ENCODE measurements at places on chromosomes 12 and 14.

DNA sequence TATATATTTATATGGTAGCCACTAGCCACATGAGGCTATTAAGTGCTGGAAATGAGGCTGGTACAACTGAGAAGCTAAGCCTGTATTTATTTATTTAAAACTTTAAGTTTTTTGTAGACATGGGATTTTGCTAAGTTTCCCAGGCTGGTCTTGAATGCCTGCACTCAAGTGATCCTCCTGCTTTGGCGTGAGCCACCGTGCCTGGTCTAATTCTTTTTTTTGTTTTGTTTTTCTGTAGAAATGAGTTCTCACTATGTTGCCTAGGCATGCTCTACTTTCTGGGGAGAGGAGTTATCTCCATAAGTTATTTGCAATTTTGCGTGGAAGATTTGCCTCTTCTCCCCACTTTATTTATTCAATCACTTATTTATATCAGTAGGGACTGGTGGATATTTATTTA lies 4.8 kb upstream of the SNRNP35 start:
- no peak for DNase-seq

DNA sequence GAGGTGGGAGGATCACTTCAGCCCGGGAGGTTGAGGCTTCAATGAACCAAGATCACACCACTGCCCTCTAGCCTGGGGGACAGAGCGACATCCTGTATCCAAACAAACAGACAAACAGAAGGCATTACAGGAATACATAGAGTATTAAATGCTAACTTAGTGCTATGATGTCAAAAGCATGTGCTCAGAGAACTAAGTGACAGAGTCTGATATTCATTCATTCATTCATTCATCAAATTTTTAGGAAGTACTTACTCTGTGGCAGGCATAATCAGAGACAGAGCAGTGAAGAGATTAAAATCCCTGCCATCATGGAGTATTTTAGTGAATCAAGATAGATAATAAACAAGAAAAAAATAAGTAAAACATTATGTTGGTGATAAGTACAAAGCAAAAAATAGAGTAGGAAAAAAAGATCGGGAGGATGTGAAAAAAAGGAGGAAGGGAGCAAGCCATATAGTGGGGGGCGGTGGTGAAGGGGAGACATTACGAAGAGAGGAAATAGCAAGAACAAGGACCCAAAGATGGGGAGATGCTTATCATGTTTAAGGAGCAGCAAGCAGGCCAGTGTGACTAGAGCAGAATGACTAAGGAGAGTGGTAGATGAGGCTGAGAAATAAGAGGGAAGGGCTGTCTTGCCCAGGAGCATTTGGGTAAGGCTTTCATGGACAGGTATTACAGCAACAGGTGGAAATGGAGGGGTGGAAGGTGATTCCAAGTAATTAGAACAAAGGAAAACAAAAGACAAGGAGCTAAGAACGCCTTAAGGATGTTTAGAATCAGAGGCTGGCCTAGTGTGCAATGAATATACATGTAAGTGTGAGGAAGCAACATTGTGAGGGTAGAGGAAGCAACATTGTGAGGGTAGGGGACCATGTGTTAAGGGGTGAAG lies 2.8 kb downstream of the MAP4K5 start:
- no peak for DNase-seq

DNA sequence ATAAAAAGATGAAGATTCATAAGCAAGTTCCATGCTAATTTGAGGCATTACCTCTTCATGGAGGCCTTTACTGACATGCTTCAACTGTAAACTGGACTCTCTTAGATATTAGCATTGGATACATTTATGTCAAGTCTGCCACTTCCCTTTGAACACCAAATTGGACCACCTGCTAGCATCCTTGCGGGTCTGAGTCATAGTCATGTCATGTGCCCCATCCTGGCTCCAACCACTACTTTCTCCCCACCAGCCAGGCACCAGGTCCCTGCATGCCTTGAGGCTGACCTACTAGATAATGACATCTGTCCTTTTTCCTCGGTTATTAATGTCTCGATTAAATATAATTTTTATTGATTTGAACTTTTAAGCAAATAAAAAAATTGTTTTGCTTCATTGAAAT lies 32.9 kb upstream of the EEA1 start:
- DNase-seq: no peak

- DNase-seq: no peak
These were observed 29.2 kb upstream of the SPTLC2 start for GRCh38 chr14:77645520-77646230.

DNA sequence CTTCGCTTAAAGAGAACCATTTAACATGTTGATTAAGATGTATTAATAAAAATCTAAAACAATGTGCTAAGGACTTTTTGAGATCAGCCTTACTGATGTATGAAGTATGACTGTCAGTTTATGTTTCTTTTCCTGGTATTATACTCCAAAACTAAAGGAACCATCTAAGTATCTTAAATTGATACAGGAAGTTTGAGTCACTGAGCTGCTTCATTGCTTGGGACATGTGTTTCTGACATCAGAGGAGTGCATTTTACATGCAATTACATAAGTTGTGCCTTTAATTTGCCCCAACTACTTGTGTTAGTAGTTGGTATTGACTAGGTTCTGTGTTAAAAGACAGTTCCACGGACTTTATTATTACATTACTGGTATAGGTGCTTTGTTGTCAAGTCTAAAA lies 50.9 kb downstream of the PROX2 start:
- no peak for DNase-seq

- DNase-seq: no peak
These were observed at the start of gene ASIC1 for GRCh38 chr12:50057000-50057841. TSS of gene ASIC1 (plus strand) at chr12:50057596. CDS start at chr12:50058767, 1,171 bp downstream.

GRCh38 chr14:101200008-101200649 lies 296.6 kb upstream of the RTL1 start:
- DNase-seq: no peak

DNA sequence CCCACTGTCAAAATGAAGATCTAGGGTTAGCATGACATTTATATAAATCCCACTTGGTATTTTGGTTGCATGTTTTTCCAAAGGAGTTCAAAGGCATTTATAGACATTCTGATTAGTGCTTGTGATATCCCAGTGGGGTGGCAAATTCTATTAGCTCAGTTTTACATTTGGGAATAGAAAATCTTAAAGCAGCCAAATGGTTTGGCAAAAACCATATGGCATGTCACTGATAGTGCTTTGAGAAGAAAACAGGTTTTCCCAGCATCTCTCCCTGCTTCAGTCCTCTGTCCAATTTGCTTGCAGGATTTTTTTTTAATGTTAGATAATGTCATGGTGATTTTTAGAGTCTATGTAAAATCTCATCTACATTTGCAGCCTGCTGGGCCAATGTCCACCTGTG lies 225.1 kb upstream of the DIO3 start:
- no peak for DNase-seq

DNA sequence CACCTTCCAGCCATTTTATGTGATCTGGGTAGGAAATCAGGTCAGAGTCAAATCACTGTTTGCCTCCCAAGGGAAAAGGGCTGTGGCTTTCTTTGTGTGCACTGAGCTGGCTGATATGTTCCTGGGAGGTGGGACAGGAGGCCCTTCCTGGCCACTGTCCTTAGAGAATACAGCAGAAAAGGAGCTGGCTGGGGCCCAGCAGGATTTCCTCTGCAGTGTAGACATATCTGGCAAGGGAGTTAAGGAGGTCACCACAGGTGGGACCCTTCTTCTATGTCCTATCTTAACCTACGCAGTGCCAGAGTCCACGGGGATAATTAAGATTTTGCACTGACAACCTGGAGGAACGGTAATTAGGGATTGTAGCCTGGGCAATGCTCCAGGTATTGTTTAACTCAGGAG lies 145.3 kb downstream of the NTF3 start:
- DNase-seq: no peak

GRCh38 chr14:105314287-105315200 lies at the start of gene PACS2:
TSS of gene PACS2 (plus strand) at chr14:105314748. CDS start at chr14:105314919, 171 bp downstream.
- DNase-seq: peak; percentile 28

- DNase-seq: no peak
These were observed 52.2 kb upstream of the PLBD1 start for GRCh38 chr12:14619741-14620501.

DNA sequence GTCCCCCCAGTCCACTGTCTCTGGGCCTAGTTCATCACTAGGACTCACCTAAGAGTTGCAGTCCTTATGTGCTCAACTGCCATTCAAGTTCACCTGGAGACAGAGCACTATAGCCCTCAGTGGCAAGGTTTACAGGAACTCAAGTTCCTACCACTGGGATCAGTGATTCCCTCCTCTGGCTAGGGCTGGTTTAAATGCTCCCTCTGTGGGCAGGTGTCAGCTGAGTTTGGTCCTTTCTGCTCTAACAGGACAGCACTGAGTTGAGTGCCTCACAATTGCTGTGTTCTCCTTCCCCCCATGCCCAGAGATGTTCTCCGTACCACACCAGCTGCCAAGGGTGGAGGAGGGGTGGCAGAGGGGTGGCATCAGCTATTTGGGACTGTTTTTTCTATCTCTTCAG lies 20.8 kb upstream of the SAV1 start:
- no peak for DNase-seq

- no peak for DNase-seq
These were observed 7.7 kb downstream of the SLC7A7 start for GRCh38 chr14:22807432-22808087.

DNA sequence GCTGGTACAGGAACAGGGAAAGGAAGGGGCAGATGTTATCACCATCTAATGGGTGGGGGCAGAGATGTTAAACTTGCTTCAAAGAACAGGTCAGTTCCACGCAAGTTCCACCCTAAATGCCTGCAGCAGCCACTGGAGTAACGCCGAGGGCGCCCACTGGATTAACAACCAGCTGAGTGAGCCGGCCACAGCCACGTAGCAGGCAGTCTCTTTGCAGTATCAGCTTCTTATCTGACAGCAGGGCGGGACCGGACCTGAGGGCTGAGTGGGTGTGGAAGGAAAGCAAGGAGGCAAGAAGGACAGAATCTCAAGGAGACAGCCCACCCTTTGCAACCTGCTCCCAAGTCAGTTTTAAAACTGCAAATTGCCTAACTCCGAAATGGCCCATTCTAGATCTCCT lies 38.4 kb upstream of the FOXN3 start:
- DNase-seq: no peak

DNA sequence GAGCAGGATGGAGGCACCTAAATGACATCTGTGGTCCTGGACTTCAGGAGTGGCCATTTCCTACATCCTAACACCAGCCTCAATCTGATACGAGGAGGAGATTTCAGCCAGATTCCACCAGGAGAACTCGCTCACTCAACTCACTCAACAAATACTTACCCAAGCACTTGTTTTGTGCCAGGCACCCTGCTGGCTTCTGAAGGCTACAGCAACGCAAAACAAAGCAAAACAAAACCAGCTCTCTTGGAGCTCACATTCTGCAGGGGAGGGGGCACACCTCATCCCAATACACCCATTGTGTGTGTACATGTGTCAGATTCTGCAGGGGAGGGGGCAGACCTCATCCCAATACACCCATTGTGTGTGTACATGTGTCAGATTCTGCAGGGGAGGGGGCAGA lies 144.8 kb downstream of the PIWIL1 start:
- DNase-seq: no peak
